Right renal cortex interstitium (tissue), 3 donors: ENCODE measurements at places on chromosomes 13 and 19. TPM values are rescaled to one million over a fixed set of nuclear protein-coding genes. Genes with fewer than 3 reads are reported as not detected.

CALM3 gene
- 500 TPM for polyA plus RNA-seq

DNA sequence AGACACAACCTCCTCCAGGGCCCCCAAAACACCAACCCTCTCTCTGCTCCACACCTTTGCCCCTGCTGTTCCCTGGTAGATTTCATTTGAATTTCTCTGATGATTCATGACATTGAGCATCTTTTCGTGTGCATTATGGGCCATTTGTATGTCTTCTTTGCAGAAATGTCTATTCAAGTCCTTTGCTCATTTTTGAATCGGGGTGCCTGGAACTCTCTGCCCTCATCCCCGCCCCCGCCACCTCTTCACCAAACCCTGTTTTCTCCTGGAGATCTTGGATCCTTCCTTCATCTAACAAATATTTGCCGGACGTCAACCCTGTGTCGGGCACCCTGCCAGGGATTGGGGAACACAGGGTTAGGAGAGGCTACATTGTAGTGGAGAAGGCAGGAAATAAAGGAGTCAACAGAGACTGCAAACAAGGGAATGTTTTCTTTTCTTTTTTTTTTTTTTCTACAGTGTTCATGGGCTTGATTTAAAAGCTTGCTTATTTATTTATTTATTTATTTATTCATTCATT lies 25.5 kb upstream of the SLC1A5 start:
- DNase-seq: no peak

- no peak for DNase-seq
Measured at GRCh38 chr13:113034451-113035212, 65.6 kb downstream of the MCF2L start.

MAB21L1 gene
- 0.08 TPM for polyA plus RNA-seq

DNA sequence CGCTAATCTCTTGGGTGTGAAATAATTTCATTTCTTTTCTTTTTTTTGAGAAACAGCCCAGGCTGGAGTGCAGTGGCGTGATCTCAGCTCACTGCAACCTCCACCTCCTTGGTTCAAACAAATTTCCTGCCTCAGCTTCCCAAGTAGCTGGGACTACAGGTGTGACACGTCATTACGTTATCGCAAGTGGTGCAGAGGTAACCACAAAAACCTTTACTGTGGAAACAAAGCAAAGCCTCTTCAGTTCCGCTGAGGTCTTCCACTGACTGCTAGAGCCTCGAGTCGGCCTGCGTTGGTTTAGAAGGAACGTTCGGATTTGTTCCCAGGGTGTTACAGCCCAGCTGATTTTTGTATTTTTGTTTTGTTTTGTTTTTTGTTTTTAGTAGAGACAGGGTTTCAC lies 2.0 kb upstream of the ZNF784 start:
- no peak for DNase-seq

DNA sequence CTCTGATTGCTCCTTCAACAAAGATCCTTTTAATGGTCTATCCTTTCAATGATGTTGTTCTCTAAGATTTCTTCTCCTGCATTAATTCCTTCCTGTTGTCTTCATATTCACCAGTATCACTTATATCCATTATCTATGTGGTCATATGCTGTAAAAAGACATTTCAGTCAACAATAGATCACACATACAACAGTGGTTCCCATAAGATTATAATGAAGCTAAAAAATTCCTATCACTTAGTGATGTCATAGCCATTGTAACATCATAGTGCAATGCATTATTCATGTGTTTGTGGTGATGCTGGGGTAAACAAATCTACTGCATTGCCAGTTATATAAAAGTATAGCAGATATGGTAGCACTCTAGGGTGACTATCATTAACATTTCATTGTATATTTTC lies 266.1 kb downstream of the LHFPL6 start:
- DNase-seq: no peak

GRCh38 chr13:29902632-29903305 lies 52.4 kb upstream of the UBL3 start:
- no peak for DNase-seq

GRCh38 chr13:37616131-37616530 lies 17.6 kb upstream of the POSTN start:
- no peak for DNase-seq

- no peak for DNase-seq
Measured at GRCh38 chr19:51946602-51947001, 19.3 kb downstream of the ZNF613 start.

DNA sequence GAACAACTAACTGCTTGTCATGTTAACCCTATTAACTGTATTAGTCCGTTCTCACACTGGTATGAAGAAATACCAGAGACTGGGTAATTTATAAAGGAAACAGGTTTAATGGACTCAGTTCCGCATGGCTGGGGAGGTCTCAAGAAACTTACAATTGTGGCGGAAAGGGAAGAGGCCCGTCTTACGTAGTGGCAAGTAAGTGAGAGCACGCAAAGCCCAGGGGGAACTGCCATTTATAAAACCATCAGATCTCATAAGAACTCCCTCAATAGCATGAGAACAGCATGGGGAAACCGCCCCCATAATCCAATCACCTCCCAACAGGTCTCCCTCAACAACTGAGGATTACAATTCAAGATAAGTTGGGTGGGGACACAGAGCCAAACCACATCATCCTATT lies 34.7 kb downstream of the PHF11 start:
- DNase-seq: no peak

CACNG8 gene
- 0.21 TPM for polyA plus RNA-seq

DNA sequence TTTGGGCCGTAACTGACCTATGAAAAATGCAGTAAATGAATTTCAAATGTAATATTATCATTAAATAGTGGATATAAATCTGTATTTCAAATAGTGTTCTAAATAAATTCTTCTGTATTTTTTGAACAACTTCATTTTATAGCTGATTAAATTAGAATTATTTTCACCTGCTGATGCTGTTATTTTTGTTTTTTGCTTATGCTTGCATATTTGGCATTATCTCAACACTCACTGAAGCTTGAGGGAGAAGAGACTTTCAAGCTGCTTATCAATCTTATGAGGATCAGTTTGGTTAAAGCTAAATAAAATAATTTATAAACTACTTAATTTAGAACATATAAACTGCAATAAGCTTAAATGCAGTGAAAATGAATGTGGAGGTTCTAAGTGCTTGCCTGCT lies 251.3 kb upstream of the PCDH9 start:
- no peak for DNase-seq

DNA sequence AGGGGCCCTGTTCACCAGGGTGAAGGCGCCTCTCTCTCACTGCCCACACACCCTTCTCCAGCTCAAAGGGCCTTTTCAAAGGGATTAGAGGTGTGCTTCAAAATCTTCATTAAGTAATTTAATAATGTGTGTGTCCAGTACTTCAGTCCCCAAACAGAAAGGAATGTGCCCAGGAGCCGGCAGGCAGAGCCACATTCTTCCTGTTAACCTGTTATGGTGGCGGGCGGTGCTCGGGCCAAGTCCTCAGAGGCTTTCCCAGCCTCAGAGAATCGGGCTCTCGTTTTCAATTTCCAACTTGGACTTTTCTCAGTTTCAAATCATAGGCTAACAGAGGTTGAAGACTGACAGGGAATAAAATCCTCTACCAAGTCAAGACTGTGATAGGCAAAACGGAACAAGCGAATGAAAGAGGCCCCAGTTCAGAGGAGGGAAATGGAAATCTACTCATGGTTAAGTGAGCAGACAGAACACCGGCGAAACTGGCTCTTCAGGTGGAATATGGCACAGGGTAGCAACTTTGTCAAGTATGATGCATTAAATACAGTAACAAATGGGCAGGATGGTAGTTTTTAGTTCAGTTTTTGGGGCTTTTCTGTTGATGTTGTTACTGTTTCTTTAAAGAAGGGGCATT lies 68.6 kb downstream of the FOXO1 start:
- DNase-seq: no peak

C19orf38 gene
- polyA plus RNA-seq: 1.7 TPM

DNA sequence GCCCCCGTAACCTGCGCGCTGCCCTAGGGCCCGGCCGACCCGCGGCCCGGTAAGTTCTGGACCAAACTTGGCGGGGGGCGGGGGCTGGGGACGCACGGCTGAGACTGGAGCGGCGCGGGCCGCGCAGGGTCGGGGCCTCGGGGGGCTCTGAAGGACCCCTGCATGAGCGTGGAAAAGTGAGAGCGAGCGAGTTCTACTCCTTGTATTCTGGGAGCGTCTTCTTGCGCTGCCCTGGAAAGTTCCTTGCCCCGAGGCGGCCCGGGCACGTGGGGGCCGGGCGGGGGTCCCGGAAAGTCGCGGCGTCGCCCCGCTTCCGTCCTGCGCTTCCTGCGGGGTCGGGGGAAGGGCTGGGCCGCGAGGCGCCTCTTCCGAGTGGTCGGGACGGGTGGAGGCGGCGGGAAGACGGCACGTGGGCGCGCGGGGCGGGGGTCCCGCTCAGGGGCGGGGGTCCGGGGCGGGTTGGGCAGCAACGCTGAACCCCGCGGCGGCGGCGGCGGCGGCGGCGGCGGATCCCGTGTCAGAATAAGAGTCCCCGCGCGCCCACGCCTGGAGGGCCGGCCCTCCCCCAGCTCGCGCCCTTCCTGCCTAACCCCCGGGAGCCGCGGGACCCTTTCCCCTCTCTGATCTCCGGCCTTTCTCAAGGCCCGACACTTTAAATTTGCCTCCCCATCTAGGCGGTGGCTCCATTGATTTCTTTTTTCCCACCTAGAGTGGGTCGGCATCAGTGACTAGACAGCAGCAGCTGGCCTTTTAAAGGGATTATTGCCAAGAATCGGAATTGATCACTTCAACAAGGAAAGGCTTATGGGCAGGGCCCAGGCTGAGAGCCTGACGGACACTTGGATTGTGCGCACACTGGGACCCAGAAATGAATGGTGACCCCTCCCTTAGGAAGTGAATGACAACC lies 749 bp downstream of the GATAD2A start:
- DNase-seq: no peak

DNA sequence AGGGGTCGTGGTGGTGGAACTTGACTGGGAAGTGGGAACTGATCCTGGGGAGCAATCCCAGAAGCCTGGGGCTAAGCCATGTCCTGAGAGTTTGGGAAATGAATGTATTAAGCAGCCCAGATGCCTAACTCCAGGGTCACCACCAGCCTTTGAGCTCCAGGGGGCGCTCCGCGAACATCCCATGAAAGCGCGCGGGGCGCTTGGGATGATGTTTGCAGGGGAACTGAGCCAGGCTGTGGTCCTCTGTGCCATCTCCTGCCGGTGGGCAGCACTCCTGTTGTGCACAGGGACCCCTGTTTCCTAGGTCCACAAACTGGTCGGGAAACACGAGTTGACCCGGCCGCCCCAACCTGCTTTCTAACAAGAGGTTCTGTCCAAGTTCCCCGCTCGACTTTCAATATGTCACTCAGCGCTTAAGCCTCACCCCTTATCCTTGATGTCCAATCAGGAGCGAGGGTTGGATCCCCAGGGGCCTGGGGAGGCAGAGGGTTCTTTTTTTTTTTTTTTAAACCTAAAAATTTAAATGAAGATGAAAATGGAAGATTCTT lies 14.4 kb downstream of the LEUTX start:
- DNase-seq: peak; percentile 48

DNA sequence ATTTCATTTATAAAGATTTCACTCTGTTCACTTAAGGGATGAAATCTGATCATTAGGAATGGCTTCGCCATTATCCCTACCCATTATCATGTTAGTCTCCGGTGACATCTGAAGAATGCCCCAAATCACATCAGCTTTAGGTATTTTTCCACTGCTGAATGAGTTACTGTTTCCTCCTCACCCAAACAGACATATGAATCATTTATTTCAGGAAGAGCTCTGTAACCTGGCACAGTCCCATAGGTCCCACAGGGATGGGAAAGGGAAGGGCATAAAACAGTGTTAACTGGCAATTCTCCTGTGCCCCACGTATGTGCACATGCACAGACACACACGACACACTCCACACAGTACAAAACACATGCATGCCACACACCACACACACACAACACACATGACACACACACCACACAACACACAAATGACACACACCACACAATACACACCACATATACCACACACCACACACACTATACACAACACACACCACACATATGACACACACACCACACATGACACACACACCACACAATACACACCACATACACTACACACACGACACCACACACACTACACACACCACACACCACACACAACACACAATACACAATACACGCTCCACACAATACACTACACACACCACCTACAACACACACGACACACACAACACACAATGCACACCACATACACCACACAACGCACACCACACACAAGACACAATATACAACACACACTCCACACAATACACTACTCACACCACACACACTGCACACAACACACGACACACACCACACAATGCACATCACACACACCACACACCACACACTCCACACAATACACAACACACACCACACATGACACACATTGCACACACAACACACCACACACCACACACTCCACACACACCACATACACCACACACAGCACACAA lies 15.4 kb downstream of the TMEM255B start:
- no peak for DNase-seq

FARP1 gene
- 276 TPM for polyA plus RNA-seq

DNA sequence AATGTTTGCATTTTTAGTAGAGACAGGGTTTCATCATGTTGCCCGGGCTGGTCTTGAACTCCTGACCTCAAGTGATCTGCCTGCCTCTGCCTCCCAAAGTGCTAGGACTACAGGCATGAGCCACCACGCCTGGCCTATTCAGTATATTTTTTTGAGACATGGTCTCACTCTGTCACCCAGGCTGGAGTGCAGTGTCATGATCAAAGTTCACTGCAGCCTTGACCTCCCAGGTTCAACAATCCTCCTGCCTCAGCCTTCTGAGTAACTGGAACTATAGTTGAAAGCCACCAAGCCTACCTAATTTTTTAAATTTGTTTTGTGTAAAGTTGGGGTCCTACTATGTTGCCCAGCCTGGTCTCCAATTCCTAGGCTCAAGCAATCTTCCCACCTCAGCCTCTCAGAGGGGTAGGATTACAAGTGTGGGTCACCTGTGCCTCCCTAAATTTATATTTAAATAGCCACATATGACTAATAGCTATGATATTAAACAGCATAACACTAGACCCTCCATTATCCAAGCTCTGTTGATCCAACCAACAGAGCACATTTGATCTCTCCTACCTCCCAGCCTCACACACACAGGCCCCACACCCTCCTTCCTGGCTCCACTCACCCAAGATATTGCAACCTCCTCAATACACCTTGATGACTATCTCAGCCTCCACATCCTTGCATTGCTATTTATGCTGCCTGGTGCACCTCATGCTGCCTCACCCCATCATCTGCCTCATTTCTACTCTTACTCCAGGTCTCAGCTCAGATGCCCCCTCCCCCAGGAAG lies 2.1 kb upstream of the CEACAM19 start:
- no peak for DNase-seq

DNA sequence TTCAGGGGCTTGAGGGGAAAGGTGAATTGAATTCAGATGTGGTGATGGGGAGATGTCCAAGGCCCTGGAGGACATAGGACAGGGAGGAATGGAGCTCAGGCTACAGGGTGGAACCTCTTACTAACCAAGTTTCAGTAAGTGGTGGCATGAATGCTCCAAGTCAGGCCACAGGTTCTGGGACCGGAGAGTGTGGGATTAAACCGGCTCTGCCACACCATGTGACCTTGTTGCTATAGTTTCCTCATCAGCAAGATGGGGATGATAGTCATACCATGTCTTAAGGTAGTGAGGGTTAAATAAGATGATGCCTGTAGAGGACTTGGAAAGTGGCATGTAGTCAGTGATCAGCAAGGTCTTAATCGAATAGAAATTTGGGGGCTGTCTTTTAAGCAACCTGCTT lies 16.3 kb downstream of the GPR183 start:
- DNase-seq: no peak
